ENCODE measurements at places on chromosomes 6 and 20.

DNA sequence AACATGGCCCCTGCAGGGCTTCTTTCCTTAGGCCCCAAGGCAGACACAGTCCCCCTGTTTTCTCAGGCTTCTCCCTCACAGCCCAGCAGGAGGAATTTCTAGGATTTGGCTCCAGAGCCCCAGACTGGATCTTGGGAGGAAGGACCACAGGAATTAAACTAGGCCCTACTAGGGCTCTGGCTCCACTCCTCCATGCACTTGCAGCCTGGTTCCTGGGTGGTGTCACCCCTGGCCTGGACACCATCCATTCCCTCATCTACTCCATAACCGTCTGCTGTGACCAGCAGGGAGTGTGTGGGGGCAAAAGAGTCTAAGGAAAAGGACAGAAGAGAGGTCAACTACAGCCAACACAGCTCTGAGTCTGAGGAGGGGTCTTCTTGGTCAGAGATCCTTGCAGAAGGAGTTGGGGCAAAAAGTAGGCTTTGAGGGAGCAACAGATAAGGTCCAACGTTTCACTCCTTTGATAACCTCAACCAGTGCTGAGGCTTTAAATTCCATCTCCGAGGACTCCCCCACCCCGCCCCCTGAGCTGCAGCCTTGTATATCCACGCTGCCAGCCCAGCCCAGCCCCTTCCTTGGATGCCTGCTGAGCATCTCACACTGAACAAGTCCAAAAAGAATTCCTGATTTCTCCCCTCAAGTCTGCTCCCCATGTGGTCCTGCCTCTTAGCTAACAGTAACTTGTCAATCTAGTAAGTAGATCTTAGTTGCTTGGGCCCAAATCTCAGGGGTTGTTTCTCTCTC, 27.9 kb upstream of the SPDEF start:
- DNase-seq, result no peak

- no peak for DNase-seq
Measured at GRCh38 chr6:159059141-159059540, 14.3 kb upstream of the TAGAP start.

GRCh38 chr6:140193269-140193668, 818.8 kb upstream of the CITED2 start:
- no peak for DNase-seq

- DNase-seq, result peak; percentile 74
Measured at GRCh38 chr6:10522929-10523573, 1.9 kb downstream of the GCNT2 start.

DNA sequence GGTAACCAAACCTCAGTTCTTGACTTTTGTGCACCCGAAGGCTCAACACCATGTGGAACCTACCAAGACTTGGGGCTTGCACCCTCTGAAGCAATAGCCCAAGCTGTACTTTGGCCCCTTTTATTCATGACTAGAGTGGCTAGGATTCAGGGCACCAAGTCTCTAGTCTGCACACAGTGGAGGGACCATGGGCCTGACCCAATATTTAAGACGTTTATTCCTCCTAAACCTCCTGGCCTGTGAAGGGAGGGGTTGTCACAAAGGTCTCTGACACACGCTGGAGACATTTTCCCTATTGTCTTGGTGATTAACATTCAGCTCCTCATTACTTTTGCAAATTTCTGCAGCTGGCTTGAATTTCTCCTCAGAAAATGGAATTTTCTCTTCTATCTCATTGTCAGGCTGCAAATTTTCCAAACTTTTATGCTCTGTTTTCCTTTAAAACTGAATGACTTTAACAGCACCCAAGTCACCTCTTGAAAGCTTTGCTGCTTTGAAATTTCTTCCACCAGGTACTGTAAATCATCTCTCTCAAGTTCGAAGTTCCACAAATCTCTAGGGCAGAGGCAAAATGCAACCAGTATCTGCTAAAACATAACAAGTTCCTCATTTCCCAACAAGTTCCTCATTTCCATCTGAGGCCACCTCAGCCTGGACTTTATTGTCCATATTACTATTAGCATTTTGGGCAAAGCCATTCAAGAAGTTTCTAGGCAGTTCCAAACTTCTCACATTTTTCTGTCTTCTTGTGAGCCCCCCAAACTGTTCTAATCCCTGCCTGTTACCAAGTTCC, 481.4 kb upstream of the BTBD3 start:
- DNase-seq, result no peak

DNA sequence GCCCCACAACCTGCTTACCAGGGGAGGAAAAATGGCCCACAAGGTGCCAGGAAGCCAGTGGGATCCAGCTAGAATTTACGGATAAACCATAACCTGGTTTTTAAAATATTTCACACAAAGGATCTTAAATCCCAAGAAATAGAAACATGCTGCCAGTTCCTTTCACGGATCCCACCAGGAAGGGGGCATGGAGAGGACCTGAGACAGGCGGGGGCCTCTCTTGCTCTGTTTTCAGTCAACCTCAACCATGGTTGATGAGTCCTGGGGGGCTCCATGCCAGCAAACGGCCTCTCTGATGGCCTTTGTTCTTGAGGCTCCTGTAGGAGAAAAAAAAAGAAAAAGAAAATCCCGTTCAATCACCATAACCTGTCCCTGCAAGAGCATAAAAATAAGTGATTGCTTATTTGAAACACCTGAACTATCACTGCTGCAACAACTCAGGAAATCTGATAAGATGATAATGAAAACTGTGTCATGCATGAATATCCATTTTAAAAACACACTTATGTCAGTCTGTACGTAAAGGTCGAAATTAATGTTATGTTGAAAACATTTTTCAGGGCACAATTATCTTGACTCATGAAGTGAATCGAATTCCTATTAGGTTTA, 125.8 kb upstream of the CST7 start:
- no peak for DNase-seq

GRCh38 chr20:4781637-4782377, 60.1 kb downstream of the PRND start:
- no peak for DNase-seq

DNA sequence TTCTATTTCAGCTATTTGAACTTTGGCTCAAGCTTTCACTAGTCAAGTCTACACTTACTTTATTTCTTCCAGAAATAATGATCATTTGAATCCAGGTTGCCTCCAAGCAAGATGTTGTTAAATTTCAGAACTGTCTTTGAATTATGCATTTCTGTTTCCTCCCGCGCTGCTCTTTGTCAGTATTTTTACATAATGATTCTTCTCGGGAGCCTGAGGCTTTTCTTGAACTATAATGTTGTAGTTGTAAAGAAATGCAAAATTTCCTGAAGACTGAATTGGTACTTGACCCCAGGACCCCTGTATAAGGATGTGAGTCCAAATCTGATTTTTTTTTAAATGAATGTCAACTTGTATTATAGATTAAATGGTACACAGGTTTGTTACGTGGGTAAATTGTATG, 80.4 kb downstream of the ARMC2 start:
- no peak for DNase-seq
